SW 1271 (cell line): ENCODE measurements at places on chromosomes 12 and 14.
A peak's percentile ranks its signal among the peaks of the same experiment; 100 is the strongest.

GRCh38 chr12:114404083-114404925, 1.6 kb downstream of the TBX5 start:
- no peak for DNase-seq

- DNase-seq: no peak
Observed at GRCh38 chr12:39835517-39836489, 216.2 kb upstream of the ABCD2 start.

- DNase-seq: no peak
Observed at GRCh38 chr14:76715511-76716081, 45.7 kb upstream of the VASH1 start.

- no peak for DNase-seq
Observed at GRCh38 chr12:110546339-110546738, 36.8 kb downstream of the PPTC7 start.

DNA sequence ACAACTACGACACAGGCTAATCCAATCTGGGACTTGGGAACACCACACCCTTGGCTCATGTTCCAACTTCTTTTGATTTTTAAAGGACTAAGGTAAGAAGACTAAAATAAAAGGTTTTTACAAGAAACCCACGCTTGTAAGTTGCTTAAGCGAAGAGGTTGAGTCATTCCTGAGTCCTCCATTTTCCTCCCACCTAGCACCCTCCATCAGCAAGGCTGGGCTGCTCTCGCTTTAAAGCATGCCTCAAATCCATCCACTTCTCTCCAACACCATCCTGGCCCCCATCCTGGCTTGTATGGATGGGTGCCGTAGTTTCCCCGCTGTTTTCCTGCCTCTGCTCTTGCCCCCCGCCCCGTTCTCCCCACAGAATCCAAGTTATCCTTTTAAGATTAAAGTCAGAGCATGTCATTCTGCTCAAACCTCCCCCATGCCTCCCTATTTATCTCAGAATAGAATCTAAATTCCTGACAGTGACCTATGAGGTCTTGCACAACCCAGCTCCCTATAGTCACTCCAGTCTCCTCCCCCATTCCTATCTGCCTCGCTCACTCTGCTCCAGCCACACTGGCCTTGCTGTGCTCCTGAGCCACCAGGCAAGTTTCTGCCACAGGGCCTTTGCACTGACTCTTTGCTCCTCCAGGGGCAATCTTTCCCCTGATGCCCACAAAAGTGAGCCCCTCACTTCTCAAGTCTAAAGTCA, 34.5 kb downstream of the SCARB1 start:
- peak; percentile 30 for DNase-seq

DNA sequence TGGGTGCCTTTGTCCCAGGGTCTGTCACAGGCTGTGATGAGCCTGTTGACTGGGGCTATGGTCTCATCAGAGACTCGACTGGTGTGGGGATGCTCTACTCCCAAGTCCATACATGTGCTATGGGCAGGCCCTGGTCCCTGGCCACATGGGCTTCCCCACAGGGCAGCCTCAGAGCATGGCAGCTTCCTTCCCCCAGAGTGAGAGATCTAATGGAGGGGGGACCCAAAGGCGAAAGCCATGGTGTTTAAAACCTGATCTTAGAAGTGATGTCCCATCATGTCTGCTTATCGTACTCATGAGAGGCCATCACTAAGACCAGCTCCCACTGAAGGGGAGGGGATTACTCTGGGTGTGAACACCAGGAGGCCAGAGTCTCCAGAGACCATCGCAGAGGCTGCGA, 279.0 kb upstream of the RTL1 start:
- no peak for DNase-seq

DNA sequence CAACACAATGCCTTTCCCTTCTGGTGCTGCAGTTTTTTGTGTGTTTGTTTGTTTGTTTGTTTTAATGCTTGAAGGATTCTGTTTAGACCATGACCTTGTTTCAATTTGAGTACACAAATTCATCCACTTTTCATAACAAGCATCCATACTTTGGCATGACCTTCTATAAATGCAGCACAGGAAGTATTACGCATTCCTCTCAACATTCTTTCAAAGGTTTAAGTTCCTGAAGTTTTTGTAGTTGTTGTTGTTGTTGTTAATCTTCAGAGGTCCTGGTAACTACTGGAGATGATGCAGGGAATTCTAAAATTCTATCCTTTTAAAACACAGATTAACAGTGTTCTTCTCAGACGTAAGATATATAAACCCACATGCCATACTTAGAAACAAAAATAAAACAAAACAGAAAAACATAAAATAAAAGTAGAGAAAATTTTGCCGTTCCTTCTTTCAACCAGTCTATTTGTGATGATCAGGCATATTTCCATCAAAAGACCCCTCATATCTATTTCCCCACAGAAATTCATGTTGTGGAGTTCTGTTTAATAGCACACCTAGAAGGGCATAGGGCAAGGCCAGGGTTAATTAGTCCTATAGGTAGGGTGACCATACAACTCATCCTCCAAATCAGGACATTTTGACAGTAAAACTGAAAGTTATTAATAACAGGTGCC, 529.9 kb downstream of the NOVA1 start:
- peak; percentile 5 for DNase-seq

DNA sequence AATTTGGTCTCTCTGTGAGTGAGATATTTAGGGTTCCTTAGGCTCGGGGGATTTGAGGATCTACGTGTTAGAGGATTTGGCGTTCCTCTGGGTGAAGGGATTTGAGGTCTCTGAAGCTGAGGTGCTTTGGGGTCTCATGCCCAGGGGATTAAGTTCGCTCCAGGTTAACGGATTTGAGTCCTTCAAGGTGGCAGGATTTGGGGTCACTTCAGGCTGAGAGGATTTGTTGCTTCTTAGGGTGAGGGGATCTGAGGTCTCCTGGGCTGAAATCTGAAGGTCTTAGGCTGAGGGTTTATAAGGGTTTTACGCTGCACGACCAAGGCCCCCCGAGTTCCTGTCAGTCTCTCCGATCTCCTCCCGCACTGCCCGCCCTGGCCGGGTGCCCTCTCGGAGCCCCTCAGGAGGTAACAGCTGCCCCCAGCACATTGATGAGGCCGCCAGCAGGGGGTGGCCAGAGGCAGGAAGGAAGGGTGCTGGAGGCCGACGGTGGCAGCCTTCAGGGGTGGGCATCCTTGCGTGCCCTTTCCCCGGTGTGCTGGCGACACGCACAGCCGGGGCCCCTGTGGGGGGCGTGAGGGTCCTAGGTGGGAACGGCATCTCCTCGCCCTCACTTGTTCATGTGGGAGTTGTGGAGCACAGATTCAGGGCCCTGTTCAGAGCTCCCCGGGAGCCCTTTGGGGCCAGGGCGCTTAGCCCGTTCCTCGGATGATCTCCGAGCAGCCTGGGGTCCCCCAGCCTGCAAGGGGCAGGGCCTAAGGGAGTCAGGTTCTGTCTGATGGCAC, 14.3 kb downstream of the CEP170B start:
- DNase-seq: no peak

DNA sequence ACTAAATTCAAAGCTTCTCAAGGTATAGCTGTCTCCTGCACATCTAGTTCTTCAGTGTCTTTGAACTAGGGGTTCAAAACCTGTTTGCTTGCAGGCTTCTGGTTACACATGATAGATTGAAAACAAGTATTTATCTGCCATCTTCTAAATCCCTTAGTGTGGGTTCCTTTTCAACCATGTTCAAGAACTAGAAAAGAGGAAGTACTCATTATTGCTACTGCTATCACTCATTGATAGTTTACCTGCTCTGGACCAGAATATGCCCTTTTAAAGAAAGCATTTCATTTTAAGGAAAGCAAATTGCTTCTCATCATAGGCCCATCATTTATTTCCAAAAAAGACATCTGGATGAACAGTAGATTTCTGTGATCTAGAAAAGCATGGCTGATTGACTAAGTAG, 37.1 kb upstream of the VSX2 start:
- no peak for DNase-seq

- no peak for DNase-seq
Observed at GRCh38 chr14:104222396-104223036, 84.1 kb downstream of the KIF26A start.

DNA sequence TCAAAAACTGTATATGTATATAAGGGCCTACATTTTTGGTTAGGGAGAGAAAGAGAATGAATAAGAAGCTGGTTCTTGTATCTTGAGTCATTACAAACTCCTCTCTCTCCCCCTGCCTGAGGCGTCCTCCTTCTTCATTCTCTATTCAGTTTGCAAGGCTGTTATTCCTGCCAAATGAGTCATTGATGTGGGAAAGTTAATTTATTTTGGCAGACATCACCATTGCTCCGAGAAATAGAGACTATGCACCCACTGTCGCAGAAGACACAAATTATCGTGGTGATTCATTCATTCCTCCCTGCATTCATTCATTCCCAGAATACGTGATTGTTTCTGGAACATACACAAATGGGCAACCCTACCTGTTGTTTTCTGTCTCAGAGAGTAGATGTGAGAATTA, 112.5 kb upstream of the MED13L start:
- DNase-seq: no peak

DNA sequence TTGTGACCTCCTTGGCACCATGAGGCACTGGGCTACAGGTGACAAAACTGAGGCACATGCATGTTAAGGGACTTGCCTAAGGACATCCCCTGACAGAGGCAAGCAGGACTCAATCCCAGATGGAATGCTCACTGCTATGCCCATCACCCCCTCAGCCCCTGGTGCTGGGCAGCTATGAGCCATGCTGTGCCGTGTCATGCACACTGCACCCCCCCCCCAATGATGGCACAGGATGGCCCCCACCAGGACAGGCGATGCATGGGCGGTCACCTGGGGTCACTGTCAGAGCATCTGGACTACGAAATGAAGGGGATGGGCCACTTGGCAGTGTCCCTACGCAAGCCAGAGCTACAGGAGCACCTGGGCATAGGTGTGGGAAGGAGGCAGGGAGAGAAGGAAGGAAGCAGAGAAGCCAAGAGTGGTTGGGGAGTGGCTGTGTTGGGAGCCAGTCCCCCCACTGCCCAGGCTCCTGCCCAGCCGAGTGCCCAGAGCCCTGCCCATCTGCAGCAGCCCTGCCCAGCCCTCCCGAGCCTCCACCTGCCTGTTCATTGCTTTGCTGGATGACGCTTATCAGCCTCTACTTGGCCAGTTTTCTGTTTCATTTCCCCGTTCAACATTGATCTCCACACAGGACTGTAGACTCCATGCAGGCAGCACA, 84.9 kb upstream of the DIO3 start:
- DNase-seq: no peak

DNA sequence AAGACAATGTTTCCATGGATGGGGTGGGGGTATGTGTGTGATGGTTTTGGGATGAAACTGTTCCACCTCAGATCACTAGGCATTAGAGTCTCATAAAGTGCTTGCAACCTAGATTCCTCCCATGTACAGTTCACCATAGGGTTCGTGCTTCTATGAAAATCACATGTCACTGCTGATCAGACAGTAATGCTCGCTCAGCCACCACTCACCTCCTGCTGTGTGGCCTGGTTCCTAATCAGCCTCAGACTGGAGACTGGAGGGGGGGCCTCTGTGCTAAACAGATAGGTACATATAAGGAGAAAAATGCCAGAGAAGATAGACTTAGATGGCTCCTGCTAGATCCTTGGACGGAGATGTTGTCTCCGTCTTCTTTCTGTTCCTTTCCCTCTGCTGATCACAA, 1296.9 kb upstream of the SEL1L start:
- DNase-seq: no peak

DNA sequence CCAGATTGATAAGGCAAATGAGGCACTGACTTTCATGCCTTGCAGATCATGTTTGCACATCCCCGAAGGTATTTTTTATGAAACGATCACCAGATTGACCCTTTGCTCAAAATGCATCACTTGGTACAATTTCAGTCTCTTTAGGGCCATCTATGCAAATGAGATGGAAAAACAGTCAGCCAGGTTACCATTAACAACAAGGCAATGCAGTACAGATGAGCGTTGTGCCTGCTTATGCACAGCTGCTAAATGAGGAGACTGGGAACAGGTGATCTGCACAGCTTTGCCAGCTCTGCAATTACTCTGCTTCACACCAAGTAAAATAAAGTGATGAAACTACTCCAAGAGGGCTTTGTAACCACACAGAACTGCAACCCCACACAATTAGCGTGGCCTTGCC, 26.1 kb upstream of the PLEKHG7 start:
- no peak for DNase-seq

- no peak for DNase-seq
Observed at GRCh38 chr12:91703491-91704283, 442.0 kb downstream of the BTG1 start.

DNA sequence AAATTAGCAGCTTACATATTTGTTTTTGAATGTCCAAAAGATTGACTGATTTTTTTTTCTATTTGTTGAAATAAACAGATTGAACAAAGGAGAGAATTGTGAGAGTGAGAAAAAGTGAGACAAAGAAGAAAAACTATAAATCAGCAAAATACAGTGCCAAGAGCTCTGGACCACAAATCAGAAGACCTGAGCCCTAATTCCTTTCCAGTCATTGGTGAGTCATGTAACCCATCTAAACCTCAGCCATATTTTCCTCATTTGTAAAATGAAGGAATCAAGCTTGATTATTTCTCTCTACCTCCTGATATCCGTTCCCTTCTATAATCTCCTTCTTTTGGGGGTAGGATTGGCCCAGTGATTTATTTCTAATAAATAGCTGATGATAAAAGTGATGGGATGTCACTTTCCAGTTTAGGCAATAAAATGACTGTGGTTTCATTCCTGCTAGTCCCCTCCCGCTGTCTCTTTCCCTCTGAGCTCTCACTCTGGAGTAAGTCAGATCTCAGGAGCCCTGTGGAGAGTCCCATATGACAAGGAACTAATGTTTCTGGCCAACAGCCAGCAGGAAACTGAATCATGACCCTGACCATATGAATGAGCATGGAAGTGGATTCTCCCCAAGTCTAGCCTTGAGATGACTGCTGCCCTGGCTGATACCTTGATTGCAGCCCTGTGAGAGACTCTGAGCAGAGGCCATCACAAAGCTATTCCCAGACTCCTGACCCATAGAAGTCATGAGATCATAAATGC, 218.9 kb downstream of the ACSS3 start:
- no peak for DNase-seq

DNA sequence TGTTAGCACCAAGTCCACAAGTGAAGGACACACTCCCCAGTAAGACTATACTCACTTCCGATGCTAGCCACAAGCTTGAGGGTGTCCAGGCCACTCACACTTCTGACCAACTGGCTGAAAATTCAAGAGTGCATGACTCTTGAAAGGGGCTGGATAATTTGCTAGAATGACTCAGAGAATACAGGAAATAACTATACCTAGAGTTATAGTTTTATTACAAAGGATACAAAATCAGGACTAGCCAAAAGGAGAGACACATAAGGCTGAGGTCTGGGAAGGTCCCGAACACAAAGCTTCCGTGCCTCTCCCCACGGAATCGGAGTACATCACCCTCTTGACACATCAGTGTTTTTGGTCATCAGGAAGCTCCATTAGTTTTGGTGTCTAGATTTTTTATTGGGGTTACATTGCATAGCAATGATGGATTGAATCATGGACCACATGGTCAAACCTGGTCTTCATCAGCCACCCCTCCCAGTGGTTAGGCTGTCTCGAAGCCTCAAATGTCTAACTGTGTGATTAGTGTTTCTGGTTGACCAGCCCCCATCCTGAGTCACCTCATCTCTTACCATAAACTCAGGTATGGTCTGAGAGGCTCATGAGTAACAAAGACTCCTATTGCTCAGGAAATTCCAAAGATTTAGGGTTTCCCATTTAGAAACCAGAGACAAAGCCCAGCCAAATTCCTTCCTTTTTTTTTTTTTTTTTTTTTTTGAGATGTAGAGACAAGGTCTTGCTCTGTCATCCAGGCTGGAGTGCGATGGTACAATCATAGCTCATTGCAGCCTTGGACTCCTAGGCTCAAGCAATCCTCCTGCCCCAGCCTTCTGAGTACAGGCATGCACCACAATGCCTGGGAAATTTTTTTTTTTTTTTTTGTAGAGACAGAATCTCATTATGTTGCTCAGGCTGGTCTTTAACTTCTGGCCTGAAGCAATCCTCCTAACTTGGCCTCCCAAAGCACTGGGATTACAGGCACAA, 472.0 kb upstream of the TBX3 start:
- DNase-seq: peak; percentile 15

GRCh38 chr12:91406920-91407341, 224.3 kb upstream of the DCN start:
- no peak for DNase-seq
